Mucosa of descending colon (tissue), 3 donors: ENCODE measurements at places on chromosomes 2 and 18. TPM values are rescaled to one million over a fixed set of nuclear protein-coding genes. Genes with fewer than 3 reads are reported as not detected.

- peak; percentile 76 for DNase-seq
Observed at GRCh38 chr18:9849407-9850283, 36.1 kb upstream of the TXNDC2 start.

GRCh38 chr2:143128681-143129580 lies at the start of gene ARHGAP15:
Gene ARHGAP15, plus strand, starts transcription at chr2:143129419.
- DNase-seq: peak; percentile 55

GRCh38 chr2:71901466-71901865 lies 246.2 kb downstream of the CYP26B1 start:
- no peak for DNase-seq

GRCh38 chr2:218798767-218799504 lies 17.0 kb downstream of the CYP27A1 start:
- no peak for DNase-seq

- DNase-seq: no peak
Observed at GRCh38 chr2:26653207-26654060, 12.3 kb upstream of the CIB4 start.

- peak; percentile 63 for DNase-seq
Observed at GRCh38 chr18:23689031-23689615, at the start of gene LAMA3. Gene LAMA3, plus strand, starts transcription at chr18:23689453. Its CDS starts 231 bp downstream, at chr18:23689684.

DNA sequence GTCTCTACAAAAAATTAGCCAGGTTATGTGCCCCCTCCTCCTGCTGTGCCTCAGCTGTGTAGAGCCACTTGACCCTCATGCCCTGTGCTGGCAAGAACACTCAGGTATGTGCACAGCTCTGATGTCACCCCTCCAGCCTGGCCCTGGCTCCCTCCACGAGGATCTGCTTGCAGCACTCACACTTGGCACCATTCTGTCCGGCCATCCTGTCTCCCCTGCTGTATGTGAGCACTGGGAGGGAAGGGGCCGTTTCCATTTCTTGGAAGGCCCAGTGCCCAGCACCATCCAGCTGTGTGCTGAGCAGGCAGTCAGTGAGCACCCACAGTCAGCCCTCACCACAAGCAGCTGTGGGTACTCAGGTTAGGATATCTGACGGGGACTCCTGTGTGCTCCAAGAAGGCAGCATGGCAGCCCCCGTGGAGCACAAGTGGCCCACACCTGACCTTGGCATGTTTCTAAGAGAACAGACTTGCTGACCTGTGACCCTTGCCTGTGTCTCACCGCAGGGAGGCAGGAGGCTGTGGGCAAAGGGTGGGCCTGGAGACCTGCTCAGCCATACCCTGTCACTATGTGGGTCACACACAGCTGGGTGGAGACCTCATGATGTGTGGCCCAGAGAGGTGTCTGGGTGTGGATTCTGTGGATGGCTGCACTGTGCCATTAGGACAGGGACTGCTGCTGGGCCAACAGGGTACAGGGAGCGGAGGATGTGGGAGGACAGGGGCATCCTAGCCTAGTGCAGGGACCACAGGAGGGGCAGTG lies 31.5 kb downstream of the USP34 start:
- DNase-seq: no peak

DNA sequence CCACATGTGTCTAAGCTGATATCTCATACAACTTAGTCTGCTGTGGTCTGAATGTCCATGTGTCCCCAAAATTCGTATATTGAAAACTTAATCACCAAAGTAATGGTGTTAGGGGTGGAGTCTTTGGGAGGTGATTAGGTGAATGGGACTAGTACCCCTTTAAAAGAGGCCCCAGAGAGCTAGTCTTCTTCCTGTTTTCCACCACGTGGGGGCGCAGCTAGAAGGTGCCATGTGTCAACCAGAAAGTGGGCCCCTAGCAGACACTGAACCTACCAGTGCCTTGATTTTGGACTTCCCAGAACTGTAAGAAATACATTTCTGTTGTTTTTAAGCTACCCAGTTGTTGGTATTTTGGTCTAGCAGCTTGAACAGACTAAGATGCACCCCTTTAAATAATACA lies 86.6 kb downstream of the ASB1 start:
- DNase-seq: no peak

GRCh38 chr18:28183418-28184078 lies 6.6 kb upstream of the CDH2 start:
- no peak for DNase-seq

DNA sequence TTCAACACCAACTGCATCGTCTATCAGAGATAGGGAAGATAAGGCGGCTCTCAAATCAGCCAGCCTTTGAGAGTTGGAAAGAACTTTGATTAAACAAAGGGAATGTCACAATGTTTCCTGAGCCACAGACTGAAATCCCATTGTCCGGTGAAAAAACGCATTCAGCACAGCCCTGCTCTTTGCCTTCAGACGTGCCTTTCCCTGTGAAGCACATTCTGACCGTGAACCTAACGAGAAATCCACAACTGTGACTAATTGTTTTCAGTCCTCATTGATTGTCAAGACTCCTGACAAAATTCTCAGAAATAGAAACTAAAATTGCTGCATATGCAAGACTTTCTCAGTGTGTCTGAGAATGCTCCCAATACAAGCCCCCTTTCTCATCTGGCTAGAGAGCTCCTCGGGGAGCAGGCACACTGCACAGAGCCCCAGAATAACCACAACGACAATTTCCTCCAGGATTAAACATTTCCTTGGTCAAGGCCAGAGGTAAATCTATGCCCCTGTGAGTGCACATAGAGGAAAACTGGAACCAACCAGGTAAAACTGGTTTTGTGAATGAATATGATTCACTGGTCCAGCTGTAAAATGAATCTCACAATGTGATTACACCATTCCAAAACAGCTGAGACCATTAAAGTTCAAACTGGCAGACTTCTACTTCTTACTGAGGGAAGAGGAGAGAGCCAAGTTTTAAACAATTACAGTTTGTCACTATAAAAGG lies 561.9 kb upstream of the ID2 start:
- peak; percentile 37 for DNase-seq

GRCh38 chr2:88281302-88282217 lies 111.4 kb downstream of the THNSL2 start:
- DNase-seq: no peak

GRCh38 chr2:145207884-145208283 lies 688.0 kb upstream of the ZEB2 start:
- DNase-seq: no peak

The PSMA8 gene
- not detected for total RNA-seq

The SERPINB3 gene
- not detected for total RNA-seq

The C2orf66 gene
- total RNA-seq: not detected

The WDFY1 gene
- total RNA-seq: 66.7 TPM

The DPP10 gene
- 6.3 TPM for total RNA-seq

The MLPH gene
- 46.8 TPM for total RNA-seq
